ENCODE measurements at places on chromosomes 2 and 18.

DNA sequence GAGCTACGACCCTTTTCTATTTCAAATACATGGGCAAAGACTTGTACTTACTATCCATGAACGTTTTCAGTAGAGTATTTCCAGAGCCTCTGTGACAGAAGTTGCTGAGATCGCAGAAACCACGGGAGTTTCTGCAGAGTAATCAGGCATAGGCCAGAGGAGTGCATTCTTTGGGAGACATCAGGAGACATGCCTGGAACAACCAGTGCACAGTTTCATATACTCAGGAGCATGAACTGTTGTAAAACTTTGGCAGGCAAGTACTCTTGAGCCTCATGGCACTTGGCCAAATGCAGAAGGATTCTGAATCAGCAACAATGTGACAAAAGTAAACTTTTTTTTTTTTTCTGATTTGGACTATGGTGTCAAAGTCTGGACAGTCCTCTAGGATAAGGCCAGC, 307.1 kb downstream of the GRB14 start:
- H3K4me1 ChIP-seq: no peaks in the 10 kb centered on the region
- H3K36me3 ChIP-seq: no peaks in the 10 kb centered on the region
- DNase-seq: no peak
- no peaks in the 10 kb centered on the region for H3K27me3 ChIP-seq
- no peak overlapping the region for H3K27ac ChIP-seq

DNA sequence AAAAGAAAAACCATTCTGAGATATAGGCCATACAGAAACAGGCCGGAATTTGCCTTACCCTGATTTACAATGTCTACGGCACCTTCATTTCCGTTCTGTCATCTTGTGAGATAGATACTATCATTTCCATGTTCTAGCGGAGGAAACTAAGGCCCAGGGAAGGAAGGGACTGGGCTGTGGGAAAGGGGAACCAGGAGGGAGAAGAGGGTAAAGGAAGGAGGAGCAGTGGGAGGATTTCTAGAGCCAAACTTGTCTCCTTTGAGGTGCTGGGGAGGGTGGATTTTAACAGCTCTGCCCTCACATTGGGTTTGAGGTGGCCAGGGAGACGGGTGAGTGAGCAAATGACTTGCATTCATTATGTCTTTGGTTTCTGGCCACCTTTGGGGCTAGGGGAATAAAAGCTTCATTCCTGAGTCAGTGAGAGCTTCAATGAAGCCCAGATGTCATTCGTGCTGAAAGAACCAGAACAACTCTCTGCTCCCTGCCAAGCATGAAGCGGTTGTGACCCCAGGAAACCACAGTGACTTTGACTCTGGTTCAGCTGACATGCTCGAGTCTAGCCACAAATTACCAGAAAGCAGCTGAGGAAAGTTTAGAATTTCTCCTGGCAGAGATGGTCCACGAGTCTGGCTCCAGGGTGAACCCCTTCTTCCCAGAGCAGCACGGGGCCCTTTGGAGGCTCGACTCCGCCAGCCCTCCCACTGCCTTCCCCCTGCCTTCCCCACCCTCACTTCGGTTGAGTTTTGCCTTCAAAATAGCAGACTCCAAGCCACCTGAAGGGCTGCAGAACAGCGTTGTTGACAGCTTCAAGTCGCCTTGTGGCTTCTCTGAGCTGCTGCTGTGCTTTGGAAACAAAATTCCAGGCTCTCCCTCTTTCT, 3.8 kb downstream of the ACTG2 start:
- H3K36me3 ChIP-seq: no peaks in the 10 kb centered on the region
- peak overlapping the region; percentile 65 for H3K27ac ChIP-seq
- peaks cover 33% of the 10 kb centered on the region for H3K4me1 ChIP-seq
- peak overlapping the region; percentile 8 for H3K4me3 ChIP-seq
- H3K27me3 ChIP-seq: no peaks in the 10 kb centered on the region

DNA sequence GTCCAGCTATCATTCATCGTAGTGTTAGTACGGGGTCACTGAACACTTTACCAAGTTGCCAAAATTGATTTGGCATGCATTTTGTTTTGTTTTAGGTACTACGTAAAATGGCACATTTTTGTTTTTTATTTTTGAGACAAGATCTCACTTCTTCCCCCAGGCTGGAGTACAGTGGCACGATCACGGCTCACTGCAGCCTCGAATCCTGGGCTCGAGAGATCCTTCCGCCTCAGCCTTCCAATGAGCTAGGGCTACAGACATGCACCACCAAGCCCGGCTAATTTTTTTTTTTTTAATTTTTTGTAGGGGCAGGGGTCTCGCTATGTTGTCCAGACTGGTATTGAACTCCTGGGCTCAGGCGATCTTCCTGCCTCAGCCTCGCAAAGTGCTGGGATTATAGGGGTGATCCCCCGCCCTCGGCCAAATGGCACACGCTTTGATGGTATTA, 786 bp downstream of the TAF1B start:
- H3K4me3 ChIP-seq: peak overlapping the region; percentile 93
- H3K27ac ChIP-seq: peak overlapping the region; percentile 88
- H3K27me3 ChIP-seq: no peaks in the 10 kb centered on the region
- H3K4me1 ChIP-seq: peaks cover 35% of the 10 kb centered on the region
- H3K36me3 ChIP-seq: peaks cover 21% of the 10 kb centered on the region

GRCh38 chr2:8197825-8198224, 484.0 kb upstream of the ID2 start:
- peaks cover 8% of the 10 kb centered on the region for H3K27me3 ChIP-seq
- H3K27ac ChIP-seq: no peak overlapping the region
- H3K4me3 ChIP-seq: no peak overlapping the region
- peaks cover 7% of the 10 kb centered on the region for H3K4me1 ChIP-seq
- H3K36me3 ChIP-seq: peaks cover 2% of the 10 kb centered on the region
- DNase-seq: no peak

DNA sequence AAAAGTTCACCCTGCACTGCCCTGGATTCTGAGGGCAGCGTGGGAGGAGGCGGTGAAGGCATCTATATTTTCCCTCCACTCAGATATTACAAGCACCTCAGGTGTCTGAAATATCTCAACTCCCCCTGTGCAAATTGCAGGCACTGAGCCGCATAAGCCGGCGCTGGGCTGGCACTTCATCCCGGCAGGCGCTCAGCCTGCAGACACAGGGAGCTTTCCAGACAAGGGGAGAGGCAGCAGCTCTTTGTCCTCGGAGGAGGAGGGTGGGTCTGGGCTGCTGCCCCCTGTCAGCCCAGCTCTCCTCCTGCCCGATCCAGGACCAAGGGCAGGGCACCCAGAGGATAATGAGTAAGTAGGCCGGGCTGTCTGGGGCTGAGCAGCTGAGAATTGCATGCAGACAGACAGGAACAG, 189.3 kb upstream of the MYT1L start:
- H3K36me3 ChIP-seq: no peaks in the 10 kb centered on the region
- DNase-seq: no peak
- H3K4me1 ChIP-seq: no peaks in the 10 kb centered on the region
- no peak overlapping the region for H3K27ac ChIP-seq
- H3K27me3 ChIP-seq: peaks cover 3% of the 10 kb centered on the region
- no peak overlapping the region for H3K4me3 ChIP-seq

GRCh38 chr18:35376393-35376741, 770 bp downstream of the ZNF396 start:
- no peaks in the 10 kb centered on the region for H3K27me3 ChIP-seq
- H3K4me1 ChIP-seq: peaks cover 8% of the 10 kb centered on the region
- no peaks in the 10 kb centered on the region for H3K36me3 ChIP-seq
- peak; percentile 32 for DNase-seq
- peak overlapping the region; percentile 13 for H3K27ac ChIP-seq
- H3K4me3 ChIP-seq: peak overlapping the region; percentile 79

GRCh38 chr2:16708173-16708572, 42.5 kb upstream of the CYRIA start:
- no peaks in the 10 kb centered on the region for H3K36me3 ChIP-seq
- no peak overlapping the region for H3K4me3 ChIP-seq
- H3K4me1 ChIP-seq: peaks cover 5% of the 10 kb centered on the region
- DNase-seq: no peak
- H3K27me3 ChIP-seq: peaks cover 23% of the 10 kb centered on the region

DNA sequence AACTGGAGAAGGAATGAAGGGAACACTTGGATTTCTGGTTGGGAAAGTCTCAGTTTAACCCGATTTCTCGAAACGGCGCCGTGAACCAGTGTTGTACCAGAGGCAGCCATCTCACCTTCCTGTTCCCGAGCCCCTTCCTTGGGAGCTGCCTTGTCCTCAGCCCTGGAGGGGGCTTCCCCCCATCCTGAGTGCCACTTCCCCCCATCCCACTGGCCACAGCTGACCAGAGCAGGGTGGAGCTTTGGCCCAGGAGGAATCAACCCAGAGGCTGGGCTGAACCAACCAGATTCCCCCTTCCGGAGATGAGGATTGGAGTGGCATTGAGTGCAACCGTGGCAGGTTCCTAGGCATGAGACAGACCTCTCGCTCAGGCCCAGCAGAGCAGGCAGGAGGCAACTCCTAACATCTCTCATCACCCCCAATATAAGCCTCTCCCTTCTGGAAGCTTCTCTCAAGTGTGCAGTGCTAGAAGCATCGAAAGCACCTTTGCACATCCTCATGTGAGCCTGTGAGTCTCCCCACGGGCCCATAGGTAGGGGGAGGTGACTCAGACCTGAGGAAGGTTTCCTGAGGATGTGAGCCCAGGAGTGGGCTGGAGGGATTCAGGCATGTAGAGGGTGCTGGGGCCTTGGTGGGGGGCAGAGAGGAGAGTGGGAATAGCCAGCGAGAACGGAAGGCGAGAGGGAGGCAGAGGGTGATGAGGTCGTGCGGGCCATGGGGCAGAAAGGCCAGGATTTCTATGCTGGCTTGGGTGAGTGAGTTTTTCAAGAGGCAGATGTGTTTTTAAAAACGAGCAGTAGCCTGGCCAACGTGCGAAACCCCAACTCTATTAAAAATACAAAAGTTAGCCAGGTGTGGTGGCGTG, 11.9 kb downstream of the NGEF start:
- H3K27ac ChIP-seq: no peak overlapping the region
- H3K4me1 ChIP-seq: no peaks in the 10 kb centered on the region
- no peak overlapping the region for H3K4me3 ChIP-seq
- no peaks in the 10 kb centered on the region for H3K36me3 ChIP-seq
- no peak for DNase-seq

DNA sequence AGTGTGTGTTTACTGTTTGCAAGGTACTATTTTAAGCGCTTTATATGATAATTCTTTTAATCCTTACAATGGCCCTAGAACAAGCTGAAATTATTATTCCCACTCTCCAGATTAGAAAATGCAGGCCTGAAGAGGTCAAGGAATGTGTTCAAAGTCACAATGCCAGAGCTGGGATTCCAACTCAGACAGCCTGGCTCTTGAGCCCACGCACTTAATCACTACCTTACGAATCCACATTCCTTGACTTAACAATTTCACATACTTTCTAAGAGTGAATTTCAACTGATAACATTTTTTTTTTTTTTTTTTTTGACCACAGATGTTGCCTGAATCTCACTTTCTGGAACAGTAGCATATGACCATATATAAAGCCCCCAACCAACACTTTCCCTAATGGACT, 400.3 kb downstream of the NCKAP5 start:
- H3K4me1 ChIP-seq: no peaks in the 10 kb centered on the region
- no peak for DNase-seq
- no peaks in the 10 kb centered on the region for H3K27me3 ChIP-seq
- H3K4me3 ChIP-seq: no peak overlapping the region

- H3K27ac ChIP-seq: no peak overlapping the region
- no peaks in the 10 kb centered on the region for H3K4me1 ChIP-seq
- no peaks in the 10 kb centered on the region for H3K27me3 ChIP-seq
- DNase-seq: no peak
Measured at GRCh38 chr18:27377251-27377650, 192.1 kb upstream of the CHST9 start.

GRCh38 chr2:145841973-145842372, 1322.1 kb upstream of the ZEB2 start:
- no peak overlapping the region for H3K4me3 ChIP-seq
- no peaks in the 10 kb centered on the region for H3K27me3 ChIP-seq
- no peak for DNase-seq

- H3K36me3 ChIP-seq: peaks cover 17% of the 10 kb centered on the region
- peaks cover 17% of the 10 kb centered on the region for H3K4me1 ChIP-seq
- DNase-seq: no peak
- H3K27ac ChIP-seq: no peak overlapping the region
Measured at GRCh38 chr2:239359196-239359912, 41.5 kb downstream of the HDAC4 start.

GRCh38 chr2:196955036-196955435, 28.5 kb upstream of the PGAP1 start:
- H3K4me1 ChIP-seq: peaks cover 9% of the 10 kb centered on the region
- no peak for DNase-seq
- no peak overlapping the region for H3K4me3 ChIP-seq

Data from activated naive CD4-positive, alpha-beta T cell treated with anti-CD3 and anti-CD28 coated beads for 36 hours (primary cell).